ENCODE measurements at places on chromosomes 16 and 17. TPM values are rescaled to one million over a fixed set of nuclear protein-coding genes. Genes with fewer than 3 reads are reported as not detected.

Gene TERB1
- 0.18 TPM for total RNA-seq

DNA sequence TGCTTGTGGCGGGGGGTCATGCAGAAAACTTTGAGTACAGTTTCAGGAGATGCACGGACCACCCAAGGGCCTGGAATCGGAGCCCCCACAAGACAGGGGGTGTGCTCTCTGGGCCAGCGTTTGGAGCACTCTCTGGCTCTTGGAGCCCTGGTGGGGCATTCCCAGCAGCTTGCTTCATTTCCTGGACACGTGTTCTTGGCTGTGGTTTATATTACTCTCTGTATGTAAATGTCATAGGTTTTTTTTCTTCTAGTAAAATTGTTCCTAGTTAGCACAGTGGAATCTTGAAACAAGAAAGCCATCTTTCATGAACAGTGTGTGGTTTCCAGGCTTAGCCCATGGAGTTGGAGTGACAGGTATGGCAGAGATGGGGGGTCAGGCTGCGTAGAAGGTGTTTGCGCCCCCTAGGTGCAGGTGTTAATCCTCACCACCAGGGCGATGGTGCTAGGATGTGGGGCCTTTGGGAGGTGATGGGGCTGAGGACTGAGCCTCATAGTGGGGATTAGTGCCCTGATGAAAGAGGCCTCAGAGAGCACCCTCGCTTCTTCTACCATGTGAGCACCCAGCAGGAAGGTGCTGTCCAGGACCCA lies 79.8 kb downstream of the JPH3 start:
- H3K36me3 ChIP-seq: no peaks in the 10 kb centered on the region
- DNase-seq: no peak
- peaks cover 10% of the 10 kb centered on the region for H3K27me3 ChIP-seq

Gene TEKT3
- not detected for total RNA-seq

DNA sequence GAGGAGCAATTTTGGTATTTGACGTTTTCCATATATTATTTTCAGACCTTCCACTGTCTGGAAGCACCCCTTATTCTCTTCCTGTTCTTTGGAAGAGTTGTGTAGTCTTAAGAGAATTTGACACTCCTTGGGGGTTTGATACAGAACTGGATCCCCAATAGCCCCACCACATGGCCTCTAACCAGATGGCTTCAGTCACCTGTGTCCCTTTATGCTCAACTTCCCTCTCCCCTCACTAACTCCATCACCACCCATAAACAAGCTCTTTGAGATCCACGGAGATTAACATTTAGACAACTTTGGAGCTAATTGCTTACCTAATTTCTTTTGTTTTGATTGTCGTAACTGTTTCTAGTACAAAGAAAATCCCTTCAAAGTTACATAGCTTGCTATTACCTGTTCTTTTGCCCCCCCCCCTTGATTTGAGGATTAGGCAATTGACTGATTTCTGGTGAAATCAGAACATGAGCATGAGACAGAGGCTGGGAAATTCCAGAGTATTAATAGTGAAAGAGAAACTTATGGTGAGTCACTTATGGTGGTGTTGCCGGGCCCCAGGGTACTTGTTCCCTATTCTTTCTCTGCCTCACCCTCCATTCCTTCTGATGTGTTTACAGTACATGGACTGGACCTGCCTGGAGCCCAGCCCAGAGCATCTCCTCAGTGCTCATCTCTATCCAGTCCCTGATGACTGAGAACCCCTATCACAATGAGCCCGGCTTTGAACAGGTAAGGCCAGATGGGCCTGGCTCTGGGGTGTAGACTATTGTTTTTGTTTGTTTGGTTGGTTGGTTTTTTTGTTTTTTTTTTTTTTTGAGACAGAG lies 7.5 kb downstream of the UBE2Z start:
- H3K27ac ChIP-seq: peak overlapping the region; percentile 87
- no peaks in the 10 kb centered on the region for H3K27me3 ChIP-seq
- peaks cover 50% of the 10 kb centered on the region for H3K36me3 ChIP-seq
- no peak for DNase-seq

Gene STH
- not detected for total RNA-seq

DNA sequence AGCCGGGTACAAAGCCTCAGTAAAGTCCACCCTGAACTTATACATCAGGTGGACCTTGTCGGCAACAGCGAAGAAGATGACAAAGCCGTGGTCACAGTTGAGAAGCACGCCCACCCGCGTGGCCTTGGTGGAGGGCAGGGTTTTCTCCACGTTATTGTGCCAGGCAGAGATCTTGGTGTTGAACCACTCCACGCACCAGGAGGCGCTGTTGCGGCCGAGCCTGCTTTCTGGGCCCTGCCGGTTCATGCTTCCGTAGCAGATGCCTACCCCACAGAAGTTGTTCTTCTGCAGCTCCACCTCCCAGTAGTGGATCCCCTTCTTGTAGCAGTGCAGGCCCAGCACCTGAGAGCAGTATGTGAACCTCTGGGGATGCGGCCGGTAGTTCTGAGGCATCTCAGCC lies 22.1 kb downstream of the TRIM25 start:
- no peaks in the 10 kb centered on the region for H3K27me3 ChIP-seq
- peaks cover 57% of the 10 kb centered on the region for H3K36me3 ChIP-seq
- no peak for DNase-seq
- H3K27ac ChIP-seq: no peak overlapping the region
- H3K4me1 ChIP-seq: no peaks in the 10 kb centered on the region
- no peak overlapping the region for H3K4me3 ChIP-seq

DNA sequence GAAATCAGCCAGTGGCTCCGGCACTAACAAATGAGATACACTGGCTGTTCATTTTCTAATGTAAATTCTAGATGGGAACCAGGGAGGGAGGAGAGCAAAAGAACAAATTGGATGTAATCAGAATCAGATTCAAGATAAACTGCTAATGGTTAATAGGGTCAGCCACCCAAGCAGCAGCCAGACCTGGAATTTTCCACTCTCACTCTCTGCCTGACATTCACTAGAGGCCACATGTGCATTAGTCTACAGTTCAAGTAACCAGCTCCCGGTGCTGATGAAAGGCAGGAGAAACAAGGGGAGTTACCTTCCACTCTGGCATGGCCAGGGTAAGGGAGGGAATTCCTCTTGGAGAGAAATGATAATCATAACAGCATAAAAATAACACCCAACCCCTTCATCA lies 597.7 kb downstream of the TOX3 start:
- no peak overlapping the region for H3K27ac ChIP-seq
- DNase-seq: no peak
- no peaks in the 10 kb centered on the region for H3K4me1 ChIP-seq
- H3K4me3 ChIP-seq: no peak overlapping the region
- H3K36me3 ChIP-seq: no peaks in the 10 kb centered on the region

DNA sequence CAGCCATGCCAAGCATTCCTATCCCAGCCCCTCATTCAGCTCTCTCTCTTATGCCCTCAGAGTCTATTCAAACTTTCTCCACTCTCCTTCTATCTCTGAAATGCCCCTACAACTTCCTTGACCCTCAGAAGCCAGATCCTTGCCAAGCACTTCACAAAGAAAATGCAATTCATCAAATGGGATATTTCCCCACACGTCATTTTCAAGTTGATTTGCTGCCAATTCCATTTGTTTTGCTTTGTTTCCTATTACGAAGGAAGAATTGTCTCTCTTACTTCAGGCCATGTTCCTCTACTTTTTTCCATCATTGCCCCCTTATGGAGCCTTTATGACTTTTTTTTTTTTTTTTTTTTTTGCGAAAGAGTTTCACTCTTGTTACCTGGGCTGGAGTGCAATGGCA lies 9.2 kb upstream of the ALOX12 start:
- H3K4me3 ChIP-seq: no peak overlapping the region
- H3K27me3 ChIP-seq: no peaks in the 10 kb centered on the region

Measured in osteocyte (in vitro differentiated cells).